Naive B cell (primary cell): ENCODE measurements at places on chromosomes 7 and 10.

GRCh38 chr10:130631142-130632096, 495.2 kb downstream of the GLRX3 start:
- DNase-seq = no peak

- no peak for DNase-seq
Measured at GRCh38 chr10:45061982-45062381, 61.3 kb downstream of the ZNF22 start.

- DNase-seq = no peak
Measured at GRCh38 chr7:5692112-5692844, 89.2 kb downstream of the RNF216 start.

DNA sequence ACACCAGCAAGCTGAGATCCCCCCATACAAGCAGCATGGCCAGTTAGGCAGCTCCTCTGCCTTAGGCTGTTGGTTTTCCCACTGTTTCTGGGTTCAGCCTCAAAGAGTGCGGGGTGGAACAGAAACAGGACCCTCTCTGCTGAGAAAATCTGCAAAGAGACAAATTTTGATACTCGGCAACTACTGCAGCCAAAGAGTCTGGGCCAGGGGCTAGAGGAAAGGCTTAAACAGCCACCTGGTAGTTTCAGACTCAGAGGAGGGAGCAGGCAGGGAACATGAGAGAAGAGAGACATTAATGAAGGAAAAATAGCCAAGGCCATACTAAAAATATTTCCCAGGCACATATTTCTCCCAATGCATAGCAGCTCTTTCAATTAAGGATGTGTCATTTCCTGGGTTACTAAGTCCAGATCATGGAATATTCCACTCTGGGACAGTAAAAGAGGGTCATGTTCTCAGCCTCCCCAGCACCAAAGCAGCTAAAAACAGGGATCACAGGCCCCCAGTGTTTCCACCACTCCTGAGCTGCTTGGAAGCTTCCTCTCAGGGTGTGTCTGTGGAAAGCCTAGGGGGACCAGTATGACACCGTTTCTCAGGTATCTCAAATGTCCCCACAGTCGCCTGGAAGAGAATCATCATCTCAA, 29.8 kb downstream of the PDLIM1 start:
- DNase-seq = no peak

GRCh38 chr10:51700228-51700817, 928 bp upstream of the CSTF2T start:
- peak; percentile 6 for DNase-seq

GRCh38 chr10:10758306-10758705, 259.4 kb upstream of the CELF2 start:
- DNase-seq = no peak

DNA sequence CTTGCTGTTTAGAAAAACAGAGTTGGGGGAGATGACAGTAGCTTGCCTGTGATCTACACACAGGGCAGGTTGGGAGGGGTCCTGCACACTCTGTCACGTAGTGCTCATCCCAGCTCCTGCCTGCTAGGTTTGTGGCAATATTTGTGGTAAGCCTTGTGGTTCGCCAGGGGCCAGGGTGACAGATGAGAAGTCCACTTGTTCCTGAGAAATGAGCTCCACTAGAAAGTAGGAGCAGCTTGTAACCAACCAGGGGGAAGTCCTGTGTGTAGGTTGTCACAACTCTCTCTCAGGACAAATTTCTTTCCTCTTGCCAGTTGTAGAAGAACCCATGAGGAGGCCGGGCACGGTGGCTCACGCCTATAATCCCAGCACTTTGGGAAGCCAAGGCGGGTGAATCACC, 147.0 kb downstream of the TCF7L2 start:
- DNase-seq = no peak

GRCh38 chr7:38070718-38071117, 107.3 kb upstream of the STARD3NL start:
- DNase-seq = no peak

DNA sequence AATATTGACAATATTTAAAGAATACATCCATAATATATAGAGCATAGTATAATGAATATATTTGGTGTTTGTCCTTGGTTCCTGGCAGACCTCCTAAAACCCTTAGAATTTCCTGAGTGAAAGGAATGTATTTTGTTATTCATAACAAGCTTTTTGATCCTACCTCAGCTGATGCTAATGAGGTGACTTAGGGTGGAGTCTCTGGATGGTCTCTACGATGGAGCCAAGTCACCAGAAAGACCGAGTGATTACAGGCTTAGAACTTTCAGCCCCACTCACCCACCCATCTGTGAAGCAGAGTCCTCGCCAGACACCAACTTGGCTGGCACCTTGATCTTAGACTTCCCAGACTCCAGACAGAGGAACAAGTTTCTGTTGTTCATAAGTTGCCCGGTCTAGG, 35.9 kb downstream of the UPF2 start:
- no peak for DNase-seq

DNA sequence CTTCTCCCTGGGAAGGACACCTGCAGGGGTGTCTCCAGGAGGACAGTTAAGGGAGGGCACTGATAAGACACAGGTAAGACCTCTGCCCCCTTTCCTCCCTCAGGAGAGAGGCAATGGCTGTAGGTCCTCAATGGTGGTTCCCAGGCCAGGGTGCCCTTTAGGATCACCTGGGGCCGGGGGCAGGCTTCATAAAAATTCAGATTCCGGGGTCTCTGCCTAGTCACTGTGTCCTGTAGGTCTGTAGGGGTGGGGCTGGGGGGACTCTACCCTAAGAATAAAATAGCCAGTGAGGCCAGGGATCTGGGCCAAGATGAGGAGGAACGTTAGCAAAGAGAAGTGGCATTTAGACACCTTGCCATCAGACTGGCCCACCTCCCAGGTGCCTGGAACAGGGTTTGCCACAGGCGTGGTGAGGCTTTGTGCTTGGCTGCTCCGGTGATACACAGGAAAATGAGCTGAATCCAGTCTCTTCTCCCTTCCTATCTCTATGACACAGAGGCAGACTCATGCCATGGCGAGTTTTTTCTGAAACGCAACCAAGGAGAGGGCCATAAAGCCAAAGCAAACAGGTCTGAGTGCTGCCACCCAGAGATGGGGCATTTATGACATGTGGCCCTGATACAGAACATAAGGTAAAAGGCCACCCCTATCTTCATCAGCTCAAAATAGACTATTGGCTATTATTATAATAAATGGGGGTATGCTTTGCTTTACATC, 52.6 kb downstream of the SH3PXD2A start:
- no peak for DNase-seq

GRCh38 chr10:92846-93245, 42.4 kb upstream of the ZMYND11 start:
- DNase-seq = no peak

DNA sequence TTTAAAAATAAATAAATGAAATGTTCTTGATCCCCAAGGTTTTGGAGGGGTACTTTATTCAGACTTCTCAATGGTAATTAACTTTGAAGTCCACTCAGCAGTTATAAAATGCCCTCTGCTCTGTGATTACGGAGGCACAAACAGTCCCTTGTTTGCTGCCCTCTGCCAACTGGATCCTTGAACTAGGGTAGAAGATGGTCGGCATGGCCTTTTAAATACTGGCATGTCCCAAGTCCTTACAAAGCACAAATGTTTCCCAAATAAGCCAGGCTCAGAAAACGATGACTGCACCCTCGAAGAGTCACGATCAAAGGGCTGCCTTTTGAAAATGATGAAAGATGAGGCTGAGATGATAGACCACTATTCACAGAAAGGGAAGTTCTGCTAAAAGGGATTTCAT, 47.0 kb downstream of the GFRA1 start:
- no peak for DNase-seq

DNA sequence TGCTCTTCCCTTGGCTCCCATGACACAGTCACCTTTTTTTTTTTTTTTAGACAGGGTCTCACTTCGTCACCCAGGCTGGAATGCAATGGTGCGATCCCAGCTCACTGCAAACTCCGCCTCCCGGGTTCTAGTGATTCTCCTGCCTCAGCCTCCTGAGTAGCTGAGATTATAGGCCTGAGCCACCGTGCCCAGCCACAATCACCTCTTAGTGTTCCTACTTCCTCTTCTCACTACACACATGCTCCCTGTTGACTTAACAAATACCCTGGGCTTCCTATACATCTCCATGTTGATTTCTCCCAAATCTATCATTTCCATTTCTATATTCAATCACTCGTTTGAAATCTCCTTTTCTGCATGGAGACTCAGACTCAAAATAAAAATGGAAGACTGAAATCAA, 91.7 kb downstream of the CUBN start:
- no peak for DNase-seq

DNA sequence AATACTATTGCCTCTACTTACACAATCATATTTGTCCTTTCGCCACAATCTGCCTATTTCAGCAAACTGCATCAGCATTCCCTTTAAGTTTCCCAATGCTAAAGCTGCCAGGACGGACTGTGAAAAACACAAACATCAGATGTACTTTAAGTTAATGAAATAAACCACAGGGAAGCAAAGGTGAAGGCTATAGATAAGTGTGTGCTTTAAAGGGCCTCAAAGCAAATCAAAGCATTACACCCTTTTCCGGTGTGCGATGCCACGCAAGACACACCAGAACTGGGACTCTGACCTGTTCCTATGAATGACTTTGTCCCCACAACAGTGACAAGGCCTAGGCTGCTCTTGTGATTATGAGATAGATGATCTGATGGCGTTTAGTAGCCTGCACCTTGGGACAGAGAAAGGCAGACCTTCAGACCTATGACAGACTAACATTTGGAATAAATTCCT, 23.4 kb downstream of the SLC26A3 start:
- DNase-seq = no peak

DNA sequence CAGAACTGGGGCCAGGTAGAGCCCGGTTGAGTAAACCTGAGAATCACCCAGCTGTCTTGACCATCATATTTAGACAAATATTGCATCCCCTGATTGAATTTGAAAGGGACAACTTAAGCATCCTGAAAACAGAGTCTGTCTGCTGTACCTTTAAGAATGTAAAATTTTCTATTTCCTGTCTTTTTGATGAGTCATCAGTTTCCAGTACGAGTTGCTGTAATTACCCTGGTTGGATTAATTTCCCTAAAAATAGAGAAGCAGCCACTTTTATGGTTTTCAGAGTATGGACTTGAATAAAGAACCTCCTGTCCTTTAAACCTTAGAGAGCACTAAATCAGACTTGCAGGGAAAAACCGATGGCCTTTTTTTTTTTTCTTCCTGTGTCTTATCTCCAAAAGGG, 164.6 kb upstream of the SH2B2 start:
- DNase-seq = no peak

- peak; percentile 12 for DNase-seq
Measured at GRCh38 chr10:42866115-42866995, 83.8 kb downstream of the BMS1 start.

DNA sequence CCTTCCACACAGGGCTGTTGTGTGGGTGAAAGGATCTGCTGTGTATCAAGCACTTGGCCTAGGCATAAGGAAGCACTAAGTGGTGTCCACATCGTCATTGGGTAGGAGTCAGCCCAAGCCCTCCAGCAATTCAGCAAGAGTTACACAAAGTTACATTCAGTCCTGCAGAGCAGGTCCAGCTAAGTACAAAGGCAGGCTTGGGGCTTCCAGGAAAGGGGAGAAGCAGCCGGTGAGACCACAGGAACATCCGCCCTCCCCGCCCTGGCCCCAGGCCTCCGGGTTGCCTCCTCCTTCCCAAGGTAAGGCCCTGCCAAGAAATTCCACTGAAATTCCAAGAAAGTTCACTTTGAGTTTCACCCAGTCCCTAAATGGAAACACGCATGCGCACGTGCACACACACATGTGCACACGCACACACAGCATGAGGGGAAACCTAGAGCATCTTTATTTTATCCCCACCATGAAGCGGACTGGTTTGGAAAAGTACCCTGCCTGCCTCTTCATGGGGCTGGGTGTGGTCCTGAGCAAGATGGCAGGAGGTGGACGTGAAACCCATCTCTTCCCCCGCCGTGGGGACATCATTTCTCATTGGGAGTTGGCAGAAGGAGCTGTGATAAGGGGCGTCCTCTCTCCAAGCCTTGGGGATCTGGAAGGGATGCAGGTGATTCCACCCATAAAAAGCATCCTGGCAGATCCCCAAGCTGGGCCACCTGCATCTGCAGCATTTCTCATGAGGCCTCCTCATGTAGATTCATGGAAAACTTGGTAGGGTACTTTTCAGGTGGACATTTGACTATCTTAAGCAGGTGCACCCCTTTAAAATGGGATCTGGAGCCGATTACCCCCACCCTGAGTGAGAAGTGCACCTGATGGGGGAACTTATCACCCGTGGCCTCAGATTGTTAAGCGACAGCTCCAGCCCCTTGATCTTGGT, 69.1 kb upstream of the NANOS1 start:
- DNase-seq = no peak

- DNase-seq = no peak
Measured at GRCh38 chr7:23226844-23227450, 19.6 kb upstream of the GPNMB start.

DNA sequence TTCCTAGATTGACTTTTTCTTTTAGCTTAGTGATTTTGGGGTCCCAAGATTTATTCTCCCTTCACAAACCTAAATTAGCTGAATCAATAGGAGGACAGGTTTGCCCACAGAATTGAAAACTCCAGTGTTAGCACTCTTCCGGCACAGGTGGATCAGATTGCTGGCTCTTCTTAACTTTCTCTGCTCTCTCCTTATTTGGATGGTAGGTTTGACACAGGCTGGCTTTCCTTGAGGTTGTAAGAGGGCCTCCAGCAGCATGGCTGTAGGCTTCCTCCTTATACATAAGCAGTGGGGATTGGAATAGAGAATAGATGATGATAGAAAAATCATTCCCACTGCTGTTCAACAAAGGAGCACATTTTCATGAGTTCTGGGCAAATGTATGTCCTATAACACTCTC, 9.4 kb upstream of the CD36 start:
- no peak for DNase-seq

DNA sequence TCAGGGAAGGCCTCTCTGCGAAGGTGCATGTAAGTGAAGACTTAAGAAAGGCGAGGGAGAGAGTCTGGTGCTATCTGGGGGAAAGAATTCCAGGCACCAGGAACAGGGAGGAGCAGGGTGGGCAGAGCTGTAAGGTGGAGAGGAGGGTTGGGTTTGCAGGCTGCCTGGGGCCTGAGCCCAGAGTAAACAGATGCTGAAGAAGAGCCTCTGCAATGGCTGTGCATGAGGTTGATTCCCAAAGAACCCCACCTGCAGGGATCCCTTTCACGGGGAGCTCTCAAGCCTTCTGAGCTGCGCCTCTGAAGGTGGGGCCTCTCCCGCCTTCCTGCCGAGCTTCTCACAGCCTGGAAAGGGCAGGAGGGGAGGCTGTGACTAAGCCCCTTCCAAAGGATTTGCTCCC, 115.1 kb downstream of the RNF216 start:
- no peak for DNase-seq
